ENCODE measurements at places on chromosomes 7 and 10.

DNA sequence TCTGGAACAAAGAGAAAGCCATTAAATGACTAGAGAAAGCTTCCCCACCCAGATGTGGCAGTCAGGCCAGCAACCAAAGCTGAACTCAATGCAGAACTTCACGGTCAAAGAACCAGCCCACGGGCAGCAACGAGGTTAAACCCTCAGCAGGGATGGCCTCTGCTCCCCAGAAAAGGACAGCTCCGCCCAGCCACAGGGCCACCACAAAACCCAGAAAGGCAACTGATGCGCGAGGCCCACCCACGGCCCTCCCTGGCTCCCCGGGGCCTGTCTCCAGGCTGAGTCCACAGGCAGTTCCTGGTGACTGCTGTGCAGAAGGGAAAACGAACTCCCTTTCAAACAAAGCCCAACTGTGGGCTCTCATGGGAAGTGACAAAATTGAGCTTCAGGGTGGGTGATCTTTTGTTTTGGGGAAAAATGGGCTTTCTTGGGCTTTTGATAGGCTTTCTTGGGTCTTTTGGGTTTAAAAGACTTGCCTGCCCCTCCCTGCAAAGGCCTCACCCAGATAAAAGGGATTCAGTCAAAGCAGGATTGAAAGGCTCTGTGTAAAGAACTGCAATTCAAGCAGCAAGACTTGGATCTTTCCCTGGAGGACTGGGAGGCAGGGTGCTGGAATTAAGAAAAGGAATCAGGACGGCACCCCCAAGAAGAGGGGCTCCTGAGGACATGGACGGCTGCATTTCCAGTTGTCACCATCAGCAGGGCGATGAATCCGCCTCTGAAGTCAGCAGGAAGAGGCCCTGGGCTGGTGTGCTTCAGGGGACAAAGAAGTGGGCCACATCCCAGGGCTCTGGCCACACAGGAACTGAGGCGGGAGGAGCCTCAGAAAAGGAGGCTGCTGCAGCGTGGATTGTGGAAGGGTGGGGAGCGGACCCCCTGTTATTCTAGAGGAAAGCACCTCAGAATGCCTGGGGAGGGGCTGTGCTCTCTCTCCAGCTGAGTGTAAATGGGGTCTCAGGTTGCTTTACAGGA is 209.9 kb downstream of the USP6NL start:
- no peak for DNase-seq

DNA sequence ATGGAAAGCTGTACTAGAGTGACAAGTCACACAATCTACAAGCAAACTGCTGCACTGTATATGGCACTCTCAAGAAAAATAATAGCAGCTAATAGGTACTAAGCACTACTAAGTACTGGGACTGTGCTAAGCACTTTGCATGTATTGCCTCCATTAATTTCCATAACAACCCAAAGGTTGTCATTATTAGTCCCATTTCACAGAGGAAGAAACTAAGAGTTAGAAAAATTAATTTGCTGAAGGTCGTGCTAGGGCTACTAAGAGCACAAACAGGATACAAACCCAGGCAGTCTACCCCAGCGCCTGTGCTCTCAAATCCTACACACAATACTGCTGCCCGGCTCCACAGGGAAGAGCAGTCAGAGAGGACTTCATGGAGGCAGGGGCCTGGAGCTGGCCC is 51.7 kb downstream of the DLG5 start:
- no peak for DNase-seq

DNA sequence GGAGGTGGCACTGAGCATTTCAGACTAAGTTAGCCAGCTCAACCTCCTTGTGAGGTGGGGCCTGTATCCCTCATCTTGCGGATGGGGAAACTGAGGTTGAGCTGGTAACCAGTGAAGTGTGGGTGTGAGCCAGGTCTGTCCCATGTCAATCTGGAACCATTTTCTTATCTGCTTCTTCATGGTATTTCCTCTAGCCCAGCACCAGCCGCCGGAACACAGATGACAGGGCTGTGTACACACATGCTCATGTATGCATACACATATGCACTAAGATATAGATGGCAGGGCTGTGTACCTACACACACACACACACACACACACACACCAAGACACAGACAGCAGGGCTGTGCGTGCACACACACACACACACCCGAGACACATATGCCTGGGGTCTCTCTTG is 18.5 kb downstream of the RAMP3 start:
- no peak for DNase-seq

DNA sequence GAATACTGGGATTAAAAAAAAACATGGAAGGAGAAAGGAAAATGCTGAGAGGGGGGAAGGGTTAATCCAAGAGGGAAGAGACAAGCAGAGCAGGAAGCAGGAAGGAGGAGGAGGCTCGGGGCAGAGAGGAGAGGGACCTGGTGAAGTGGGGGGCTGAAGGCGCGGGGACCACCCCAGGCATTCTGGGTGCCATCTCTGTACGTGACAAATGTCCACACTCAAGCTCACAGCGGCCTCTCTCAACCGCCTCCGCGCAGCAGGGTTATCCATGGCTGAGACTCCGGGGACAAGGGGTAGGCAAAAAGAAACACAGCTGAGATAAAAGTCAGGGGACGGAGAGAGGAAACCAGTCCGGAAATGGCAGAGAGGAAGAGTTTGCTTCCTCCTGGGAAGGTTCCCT is 33.9 kb downstream of the EN2 start:
- DNase-seq: no peak

DNA sequence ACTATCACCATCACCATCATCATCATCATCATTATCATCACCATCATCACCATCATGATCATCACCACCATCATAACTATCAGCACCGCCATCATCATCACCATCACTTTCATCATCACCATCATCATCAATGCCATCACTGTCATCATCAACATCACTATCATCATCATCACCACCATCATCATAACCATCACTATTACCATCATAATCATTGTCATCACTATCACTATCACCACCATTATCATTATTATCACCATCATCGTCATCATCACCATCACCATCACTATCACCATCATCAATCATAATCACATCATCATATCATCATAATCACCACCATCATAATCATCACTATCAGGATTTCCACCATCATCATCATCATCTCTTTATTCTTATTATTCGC is 20.6 kb downstream of the INSIG1 start:
- no peak for DNase-seq

DNA sequence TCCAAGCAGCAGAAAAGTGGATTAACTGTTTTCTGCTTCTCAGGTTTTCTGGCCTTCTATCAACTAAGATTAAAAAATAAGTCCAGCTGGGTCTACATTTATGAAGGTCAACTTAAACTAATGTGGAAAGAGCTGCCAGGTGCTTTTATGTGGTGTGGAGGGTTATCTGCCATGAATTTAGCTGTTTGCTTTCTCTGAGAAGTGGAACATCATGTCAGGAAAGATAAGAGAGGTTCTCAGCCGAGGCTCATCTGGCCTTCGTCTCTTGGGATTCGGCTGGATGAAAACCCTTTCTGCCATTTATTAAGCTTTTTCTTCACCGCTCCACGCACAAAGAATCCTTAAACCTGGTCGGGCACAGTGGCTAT is 5.5 kb downstream of the PTPRN2 start:
- no peak for DNase-seq

DNA sequence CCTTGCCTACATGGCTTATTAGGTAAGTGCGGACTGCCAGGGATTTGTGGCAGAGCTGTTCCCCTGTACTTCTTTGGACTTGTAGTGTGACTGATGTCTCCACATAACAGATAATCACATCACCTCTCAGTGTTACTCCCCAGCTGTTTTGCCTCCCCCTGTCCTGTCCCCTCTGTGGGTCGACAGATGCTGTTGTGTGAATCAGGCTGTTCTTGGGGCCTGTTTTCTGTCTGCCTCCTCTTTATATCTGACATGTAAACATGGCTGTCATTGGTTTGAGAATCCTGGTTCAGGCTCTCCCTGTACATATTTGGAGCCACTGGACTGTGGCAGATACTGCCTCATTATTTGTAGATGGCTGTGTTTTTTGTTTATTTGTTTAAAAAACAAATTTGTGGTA is 22.7 kb downstream of the CCNY start:
- DNase-seq: no peak

DNA sequence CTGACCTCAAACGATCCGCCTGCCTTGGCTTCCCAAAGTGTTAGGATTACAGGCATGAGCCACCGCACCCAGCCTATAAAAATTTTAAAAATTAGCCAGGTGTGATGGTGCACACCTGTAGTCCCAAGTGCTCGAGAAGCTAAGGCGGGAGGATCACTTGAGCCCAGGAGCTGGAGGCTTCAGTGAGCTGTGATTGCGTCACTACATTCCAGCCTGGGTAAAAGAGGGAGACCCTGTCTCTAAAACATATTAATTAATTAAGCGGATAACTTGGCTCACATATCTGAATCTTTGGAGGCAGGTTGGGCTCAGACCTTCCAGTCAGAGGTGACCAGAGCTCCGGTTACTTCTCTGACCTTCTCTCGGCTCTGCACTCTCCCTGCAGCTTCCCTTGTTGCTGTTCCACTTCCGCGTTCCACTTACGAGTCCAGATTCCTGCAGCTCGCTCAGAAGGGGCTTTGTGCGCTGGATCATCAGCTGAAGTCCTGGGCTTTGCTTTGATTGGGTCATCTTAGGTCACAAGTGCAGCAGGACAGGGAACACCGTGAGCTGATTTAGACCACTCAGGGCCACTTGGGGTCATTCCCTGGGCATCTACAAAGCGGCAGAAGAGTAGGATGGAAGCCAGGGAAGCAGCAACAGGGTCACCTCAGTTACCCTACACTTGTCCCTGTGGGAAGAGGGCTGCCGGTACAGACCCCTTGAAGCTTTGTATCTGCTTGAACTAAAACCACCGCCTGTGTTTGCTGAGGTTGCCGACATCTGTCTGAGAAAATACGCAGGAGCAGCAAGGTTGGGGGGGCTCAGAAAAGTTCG is 2.0 kb upstream of the ARPC1B start:
- DNase-seq: no peak

DNA sequence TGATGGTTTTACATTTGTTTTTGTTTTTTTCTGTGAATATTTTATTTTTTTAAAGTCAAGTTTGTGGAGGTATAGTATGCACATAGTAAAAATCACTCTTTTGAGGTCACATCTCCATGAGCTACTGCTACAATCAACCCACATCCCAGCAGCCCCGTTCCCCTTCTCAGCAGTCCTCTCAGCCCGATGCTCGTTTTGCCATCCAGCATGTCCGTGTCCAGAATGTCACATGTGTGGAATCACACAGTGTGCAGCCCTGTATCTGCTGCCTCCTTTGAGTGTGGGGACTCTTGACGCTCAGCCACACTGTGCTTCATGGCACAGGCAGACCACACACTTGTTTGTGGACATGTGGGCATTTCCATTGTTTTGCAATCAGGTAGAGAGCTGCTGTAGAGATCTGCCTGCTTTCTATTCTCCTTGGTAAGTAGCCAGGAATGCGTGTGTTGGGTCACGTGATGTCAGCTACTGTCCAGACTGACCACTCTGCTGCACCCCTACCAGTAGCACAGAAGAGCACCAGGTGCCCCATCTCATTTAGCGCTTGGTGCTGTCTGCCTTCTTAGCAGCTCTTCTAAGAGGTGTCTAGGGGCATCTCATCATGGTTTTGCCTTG is 71.6 kb upstream of the CAMK2B start:
- no peak for DNase-seq

DNA sequence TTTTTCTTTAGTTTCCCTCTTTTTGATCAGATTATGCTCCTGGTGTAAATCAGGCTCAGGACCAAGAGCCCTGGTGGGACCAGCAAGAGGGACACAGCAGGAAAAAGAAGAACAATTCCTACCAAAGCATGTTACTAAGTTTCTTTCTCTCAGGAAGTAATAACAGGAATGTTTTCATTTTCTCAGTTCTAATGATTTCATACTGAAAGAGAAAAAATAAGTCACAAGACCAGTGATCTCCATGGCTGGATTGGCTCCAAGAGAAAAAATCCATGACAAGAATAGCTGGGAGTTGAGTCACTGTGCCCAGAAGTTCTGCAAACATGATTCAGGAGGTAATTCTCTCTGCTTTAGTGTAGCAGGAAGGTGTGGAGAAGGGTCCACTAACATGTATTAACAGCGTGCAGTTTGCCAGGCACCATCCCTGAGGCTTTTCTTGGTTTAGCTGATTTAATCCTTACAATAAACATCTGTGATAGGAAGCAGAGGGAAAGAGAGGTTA is 23.8 kb upstream of the IFIT2 start:
- DNase-seq: no peak

DNA sequence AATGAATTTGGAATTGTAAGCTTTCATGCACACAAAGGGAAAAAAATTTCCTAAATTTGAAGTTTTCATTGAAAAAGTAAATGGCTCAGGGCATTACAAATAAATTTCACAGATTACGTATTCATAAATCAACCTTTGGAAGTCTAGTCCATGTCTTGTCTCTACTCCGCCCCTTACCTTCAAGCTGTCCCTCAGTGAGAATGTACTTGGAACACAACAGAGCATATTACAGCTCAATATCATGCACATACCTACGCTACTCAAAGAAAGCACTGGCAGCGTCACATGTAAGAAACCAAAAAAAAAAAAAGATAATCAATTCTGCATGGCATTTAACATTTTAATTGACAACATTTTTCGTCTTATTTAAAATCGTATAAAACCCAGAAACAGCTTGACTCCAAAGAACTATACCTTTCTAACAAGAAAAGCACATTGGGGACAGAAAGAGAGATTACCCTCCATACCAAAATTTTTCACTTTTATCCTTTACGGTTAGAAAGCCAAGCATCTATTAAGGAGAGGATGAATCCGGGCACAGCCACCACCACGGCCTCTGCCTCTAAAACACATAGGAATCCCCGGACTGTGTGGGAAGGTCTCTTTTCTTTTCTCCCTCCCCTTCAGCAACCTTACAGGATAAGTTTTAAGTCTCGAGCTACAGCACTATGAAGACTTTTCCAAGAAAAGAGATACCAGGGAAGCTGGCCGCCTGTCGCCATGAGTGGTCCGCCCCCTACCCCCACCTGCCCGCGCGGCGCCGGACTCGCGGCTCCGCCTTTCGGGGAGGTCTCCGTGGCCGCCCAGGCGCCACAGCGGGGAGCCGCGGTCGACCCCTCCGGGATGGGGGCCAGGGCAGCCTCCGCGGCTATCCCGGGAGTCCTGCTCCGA is 1.1 kb downstream of the JMJD1C start:
- no peak for DNase-seq

- DNase-seq: no peak
Observed at GRCh38 chr7:134565643-134566136, 16.8 kb downstream of the AKR1B15 start.

- no peak for DNase-seq
Observed at GRCh38 chr7:1741751-1742554, 71.9 kb downstream of the ELFN1 start.

DNA sequence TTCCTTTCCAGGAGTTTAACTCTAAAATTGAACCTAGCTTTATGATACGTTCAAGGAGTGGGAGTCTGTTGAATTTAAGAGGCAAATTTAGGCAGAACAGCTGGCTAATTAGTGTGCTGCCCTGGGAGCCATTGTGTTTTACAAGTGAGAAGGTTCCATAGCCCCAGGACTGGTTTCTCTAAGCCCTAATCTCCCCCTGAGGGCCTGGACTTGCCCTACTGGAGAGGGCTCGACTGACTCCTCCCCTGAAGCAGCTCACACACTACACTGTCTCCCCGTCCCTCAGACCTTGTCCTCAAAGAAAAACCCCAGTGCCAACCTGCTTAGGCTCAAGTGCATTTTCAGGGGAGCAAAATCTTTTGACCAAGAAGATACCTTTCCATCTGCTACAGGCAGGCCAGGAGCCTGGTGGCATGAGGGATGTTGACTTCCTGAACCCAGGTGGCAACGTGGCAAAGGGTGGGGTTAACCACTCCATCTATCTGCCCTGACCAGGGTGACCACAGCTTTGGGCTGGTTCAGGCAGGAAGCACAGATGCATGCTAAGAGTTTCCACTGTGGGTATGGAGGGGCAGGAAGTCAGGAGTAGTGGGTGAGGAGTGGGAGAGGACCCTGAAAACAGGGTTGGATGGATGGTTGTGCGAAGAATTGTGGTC is 68.9 kb upstream of the CARD11 start:
- DNase-seq: peak; percentile 26

- DNase-seq: no peak
Observed at GRCh38 chr7:36918591-36918990, 194.3 kb upstream of the AOAH start.

Measured in NCI-H2081 (cell line).